ENCODE measurements at places on chromosomes 16 and 17. TPM values are rescaled to one million over a fixed set of nuclear protein-coding genes. Genes with fewer than 3 reads are reported as not detected.

Gene SLC38A8
- not detected for total RNA-seq

DNA sequence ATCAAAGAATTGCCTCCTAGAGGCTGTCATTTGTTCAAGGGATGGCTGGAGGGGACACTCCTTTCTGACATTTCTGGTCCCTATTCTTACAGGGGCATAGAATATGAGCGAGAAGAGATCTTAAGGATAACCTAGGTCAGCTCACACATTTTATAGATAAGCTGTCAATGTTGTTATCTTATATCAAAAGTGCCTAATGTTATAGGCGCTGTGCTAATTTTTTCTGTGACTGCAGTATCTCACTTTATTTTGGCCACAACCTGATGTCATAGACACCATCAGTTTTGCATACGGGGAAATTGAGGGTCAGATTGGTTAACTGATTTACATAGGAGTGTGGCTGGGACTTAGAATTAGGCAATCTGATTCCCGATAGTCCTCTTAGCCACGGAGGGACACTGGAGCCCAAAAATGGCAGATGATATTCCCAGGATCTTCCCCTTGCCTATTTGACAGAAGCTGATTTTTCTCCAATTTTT, 1.2 kb downstream of the CPD start:
- no peak for DNase-seq

GRCh38 chr17:77178563-77178962, 37.8 kb downstream of the SEC14L1 start:
- DNase-seq = no peak

Gene APOBR
- total RNA-seq = not detected

DNA sequence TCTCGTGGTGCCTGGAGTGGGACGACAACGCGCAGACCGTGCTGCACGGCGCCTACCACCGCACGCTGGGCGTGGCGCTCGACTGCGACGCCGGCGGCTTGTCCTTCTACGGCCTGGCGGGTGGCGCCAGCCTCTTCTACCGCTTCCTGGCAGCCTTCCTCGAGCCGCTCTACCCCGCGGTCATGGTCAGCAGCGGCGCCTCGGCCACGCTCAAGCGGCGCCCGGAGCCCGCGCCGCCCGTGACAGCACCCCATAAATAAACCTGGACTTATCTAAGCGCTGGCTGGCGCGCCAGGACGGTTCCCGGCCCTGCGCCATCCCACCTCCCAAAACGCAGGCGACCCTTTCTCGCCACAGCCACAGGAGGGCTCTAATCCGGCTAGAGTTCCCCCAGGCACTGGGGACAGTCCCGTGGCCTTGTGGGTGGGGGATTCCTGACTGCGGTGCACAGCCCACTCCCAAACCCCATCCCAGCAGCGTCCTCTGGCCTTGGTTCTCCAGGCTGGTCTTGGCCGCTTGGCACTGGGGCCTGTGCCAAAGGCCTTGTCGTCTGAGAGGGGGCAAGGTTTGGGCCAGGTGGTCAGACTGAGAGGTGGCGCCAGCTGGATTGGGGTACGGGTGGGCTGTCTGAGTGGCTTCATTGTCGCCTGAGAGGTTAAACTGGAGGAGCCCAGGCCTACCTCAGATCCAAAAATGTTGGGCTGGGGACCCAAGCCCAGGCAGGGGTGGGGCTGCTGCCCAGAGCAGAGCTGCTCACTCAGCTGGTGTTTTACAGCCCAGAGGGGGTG, 10.1 kb upstream of the SLC16A5 start:
- DNase-seq = peak; percentile 47

- DNase-seq = peak; percentile 89
These were observed 939 bp downstream of the BCL6B start for GRCh38 chr17:7023576-7024401.

GRCh38 chr16:546909-547770, 13.1 kb upstream of the PRR35 start:
- peak; percentile 75 for DNase-seq

GRCh38 chr16:15404792-15405191, 9.2 kb downstream of the MPV17L start:
- no peak for DNase-seq

DNA sequence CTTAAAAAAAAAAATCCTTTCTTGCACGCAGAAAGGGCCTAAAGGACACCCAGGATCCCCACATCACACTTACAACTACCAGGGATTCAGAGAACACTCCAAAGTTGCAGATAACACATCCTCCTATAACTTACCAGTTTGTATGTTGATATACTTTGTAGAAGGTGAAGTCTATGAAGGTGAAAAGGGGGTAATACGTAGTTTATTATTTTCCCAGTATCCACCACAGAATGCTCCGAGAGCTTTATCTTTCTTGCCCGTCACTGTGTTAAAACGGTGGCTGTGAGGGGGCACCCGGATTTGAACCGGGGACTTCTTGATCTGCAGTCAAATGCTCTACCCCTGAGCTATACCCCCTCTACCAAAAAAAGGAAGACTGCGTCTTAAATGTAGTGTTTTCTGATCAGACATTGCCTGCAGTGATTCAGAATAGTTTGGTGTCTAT, 7.9 kb upstream of the RPL23 start:
- no peak for DNase-seq

DNA sequence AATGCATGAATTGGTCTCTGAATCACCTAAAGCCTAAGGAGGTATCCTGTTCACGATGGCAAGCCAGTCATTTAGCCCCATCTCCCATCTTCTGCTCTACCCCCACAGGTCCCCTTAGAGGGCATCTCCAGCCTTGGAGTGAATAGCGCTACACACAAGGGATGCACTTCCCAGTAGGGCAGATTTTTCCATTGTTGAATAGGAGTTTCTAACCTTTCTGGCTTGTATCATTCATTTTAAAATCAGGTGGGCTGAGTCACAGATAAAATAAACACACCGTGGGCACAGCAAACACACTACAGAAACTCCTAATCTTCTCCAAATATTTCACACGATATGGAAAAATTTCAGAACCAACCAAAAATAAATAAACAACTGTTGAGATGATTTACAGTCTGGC, 201.2 kb upstream of the NOG start:
- no peak for DNase-seq

- no peak for DNase-seq
These were observed 310.3 kb upstream of the DYNLRB2 start for GRCh38 chr16:80230328-80231120.

- no peak for DNase-seq
These were observed 13.0 kb downstream of the SARM1 start for GRCh38 chr17:28384281-28385036.

- no peak for DNase-seq
These were observed 34.7 kb downstream of the GRB7 start for GRCh38 chr17:39772415-39772814.

Gene C17orf107
- total RNA-seq = 11.1 TPM

- no peak for DNase-seq
These were observed 108.8 kb upstream of the HSBP1 start for GRCh38 chr16:83698964-83699363.

- no peak for DNase-seq
These were observed 5.5 kb upstream of the ASGR1 start for GRCh38 chr17:7184647-7185046.

DNA sequence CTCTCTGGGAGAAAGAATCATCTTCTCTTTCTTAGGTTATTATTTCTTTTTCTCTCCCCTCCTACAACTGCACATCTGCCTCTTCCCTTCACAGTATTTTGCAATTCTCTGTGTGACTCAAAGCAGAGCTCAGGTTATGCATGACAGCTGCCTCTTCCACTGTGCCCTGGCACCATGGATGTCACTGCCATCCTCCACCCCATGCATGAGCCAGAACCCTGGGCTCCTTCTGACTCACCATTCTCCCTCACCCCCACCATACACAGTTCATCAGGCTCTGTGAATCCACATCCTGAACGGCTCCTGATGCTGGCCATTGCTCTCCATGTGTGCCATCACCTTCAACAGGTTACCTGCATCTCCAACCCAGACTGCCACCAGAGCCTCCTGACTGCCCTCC, 23.9 kb downstream of the CA10 start:
- DNase-seq = no peak

Gene MT1G
- not detected for total RNA-seq

Gene ACSM3
- 0.91 TPM for total RNA-seq

Gene CCL14
- not detected for total RNA-seq

GRCh38 chr17:8375738-8376259, 705 bp downstream of the KRABD2 start:
- no peak for DNase-seq

Gene CES1
- not detected for total RNA-seq

GRCh38 chr17:79644617-79645016, 33.8 kb upstream of the RBFOX3 start:
- no peak for DNase-seq

DNA sequence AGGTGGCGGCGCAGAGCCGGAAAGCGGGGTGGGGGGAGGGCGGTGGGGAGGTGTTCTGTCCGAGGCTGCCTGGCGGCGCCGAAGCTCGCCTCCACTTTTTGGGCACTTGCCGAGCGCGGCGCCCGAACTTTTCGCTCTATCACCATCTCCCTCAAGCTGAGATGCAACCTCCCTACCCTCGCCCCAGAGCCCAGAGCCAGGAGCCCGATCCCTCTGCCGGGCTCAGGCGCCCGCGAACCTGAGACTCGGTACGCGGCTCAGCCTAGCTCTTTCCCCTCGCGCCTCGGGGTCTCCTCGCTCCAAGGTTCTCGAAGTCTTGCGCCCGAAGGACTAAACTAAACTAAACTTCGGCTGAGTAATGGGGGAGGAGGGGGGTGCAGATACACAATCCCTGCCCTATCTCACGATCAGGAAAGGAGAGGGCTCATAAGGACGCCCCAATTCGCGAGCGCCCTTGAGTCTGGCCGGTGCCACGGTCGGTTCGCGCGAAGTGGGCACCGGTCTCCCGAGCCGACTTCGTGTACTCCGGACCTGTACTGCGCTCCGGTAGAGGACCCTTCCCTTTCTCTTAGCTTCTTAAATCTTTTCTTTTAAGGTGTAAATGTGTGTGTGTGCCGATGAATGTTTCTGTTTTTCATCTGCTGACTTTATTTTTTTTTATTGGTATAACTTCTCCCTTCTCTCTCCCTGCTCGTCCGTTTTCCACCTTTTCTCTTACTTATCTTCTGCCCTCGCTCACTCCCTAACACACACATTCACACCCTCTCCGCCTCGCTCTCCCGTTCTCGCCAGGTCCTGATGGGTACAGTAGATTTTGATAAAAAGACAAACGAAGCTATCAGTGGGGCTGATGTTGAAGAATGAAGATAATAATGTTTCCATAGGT, 1.9 kb upstream of the SALL1 start:
- DNase-seq = no peak

DNA sequence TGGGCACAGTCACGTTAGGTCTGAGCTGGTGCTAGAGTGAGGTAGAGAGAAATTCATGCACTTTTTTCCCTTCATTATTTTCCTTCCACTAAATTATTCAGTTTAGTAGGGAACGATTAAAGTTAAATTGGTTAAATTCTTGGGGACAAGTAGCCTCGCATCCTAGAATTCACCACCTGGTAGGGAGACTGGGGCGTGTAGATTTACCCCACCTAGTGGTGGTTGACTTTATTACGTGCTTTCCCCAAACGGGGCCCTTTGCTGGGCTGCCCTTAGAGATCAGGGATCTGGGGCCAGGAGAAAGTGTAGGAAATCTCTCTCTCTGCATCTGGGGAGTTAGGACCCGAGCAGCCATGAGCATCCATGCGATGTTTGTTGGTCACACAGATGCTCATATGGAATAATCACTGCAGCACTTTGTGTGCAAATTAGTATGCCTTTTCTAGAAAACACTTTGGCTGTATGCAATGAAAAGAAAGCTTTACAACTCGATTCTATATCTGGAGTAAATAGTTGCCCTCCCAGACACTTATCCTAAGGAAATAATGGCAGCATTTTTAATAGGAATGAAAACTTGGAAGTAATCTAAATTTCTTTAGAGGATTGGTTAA, 107.0 kb downstream of the PLCG2 start:
- no peak for DNase-seq

GRCh38 chr16:13120091-13120490, 218.7 kb downstream of the SHISA9 start:
- no peak for DNase-seq

GRCh38 chr17:8898126-8898525, 30.7 kb upstream of the PIK3R6 start:
- DNase-seq = peak; percentile 6

GRCh38 chr17:63337579-63337978, 108.5 kb downstream of the CYB561 start:
- no peak for DNase-seq

DNA sequence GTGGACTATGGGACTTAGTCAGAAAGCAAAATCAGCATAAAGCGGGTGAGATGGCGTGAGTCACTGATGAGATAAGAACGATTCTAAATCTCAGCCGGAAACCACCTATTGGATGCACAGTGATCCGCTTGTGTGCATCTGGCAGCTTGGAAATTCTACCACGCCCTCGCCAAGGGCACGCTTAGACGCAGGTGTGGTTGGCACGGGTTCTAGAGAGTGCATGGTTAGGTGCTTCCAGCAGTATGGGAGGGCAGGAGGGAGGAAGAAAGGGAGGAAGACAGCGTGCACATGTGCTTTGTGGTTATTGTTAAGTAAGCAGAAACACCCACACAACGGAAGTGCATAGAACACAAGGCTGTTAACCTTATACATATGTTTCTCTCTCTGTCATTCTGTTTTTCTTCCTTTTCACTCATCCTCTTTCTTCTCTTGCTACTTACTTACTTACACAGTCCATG, 374.0 kb upstream of the ASIC2 start:
- no peak for DNase-seq

- DNase-seq = no peak
These were observed 257.1 kb downstream of the FTO start for GRCh38 chr16:53960954-53961616.

Gene DNAAF1
- total RNA-seq = 0.56 TPM

- DNase-seq = no peak
These were observed 235.7 kb upstream of the AXIN2 start for GRCh38 chr17:65797101-65797500.

Gene SALL1
- 35.7 TPM for total RNA-seq

DNA sequence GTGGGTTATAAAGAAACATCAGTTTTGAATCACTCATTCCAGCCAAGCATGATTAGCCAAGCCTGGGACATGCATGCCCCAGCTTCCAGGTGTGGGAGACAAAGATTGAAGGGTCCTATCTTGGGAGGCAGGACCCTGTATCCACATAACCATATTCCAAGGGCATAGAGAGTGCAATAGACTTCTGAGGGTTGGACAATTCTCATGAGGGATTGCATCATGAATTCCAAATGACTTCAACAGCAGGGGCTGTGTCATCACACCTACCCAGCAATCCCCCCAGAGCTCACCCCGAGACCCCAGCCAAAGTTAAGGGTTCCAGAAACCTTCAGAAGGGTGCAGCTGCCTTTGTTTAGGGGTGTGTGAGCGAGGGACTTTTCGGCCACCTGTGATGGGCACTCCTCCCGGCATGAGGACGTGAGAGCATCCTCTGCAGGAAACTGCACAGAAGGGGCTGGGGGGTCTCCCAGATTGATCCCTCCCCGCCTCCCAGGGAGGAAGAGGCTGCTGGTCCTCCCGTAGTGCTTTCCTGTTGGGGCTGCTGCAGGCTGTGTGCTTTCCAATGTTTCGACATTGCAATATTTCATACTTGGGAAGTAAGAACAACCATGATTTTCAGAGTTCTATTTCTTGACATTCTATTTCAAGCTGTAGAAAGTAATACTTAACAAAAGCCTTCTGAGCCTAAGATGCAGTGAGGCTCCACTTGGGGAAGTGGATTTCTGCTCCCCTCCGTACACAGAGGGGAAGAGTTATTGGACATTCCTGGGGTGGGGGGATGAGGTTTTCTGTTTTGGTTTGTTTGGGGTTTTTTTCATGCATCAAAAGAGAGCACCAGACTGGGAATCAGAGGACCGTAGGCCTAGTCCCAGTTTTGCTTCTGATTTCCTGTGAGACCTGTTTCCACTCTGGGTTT, 13.3 kb upstream of the PITPNM3 start:
- no peak for DNase-seq

All from glutamatergic neuron (in vitro differentiated cells).